ENCODE measurements at places on chromosomes 3 and 15.

DNA sequence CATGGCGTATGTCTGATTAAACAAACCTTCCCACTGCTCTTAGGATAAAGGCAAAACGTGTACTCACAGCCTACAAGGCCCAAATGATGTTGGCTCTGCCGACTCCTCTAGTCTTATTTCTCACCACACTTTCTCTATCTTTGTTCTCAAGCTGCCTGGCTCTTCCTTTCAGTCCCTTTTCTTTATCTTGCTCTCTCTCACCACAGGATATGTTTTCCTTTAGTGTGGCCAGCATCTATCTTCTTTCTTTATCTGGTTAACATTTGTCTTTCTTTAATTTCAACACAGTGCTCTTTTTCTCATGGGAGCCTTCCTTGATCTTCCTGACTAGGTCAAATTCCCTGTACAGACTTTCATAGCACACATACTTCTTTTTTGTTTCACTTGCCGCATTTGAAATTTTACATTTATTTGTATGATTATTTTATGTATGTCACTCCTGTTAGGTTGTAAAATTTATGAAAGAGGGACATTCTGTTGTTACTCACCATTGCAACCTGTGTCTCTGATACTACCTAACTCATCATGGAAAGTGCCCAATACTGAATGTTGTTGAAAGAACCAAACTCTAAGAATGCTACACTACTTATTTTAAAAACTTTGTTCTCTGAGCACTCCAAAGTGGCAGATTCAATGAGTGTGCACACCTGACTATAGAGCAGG lies 328.9 kb upstream of the CBLB start:
- DNase-seq = no peak

- no peak for DNase-seq
These were observed 4.7 kb upstream of the KPNA4 start for GRCh38 chr3:160569894-160570652.

DNA sequence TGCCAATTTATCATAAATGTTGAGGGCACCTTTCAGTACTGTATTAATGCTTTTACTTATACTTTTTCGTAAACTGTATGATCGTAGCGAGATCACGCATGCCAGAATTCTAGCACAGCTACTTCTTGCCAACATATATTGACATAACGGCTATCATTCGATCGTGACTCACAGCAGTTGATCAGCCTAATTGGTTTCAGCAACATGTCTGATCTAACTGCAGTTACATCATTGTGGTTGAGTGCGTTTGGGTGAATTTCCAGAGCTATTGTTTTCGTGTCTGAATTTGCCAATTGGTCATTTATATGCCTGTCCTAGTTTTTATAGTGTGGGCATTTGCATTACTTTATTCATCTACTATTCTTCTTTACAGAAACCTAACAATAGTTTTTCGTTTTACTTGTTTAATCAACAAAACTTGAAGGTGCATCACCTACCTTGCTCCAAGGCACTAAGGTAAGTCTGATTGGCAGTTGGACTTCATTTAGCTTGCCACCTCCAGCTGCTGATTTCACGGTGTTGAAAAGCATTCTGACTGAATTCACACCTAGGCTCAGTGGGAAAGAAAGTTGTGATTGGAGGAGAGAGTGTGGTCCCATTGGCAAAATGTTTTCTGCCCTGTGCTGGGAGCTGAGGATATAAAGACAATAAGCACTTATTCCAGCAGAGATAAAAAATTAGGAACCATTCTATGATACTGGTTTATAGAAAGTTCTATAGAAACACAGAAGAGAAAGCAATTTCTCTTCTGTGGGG lies 120.9 kb upstream of the RGMA start:
- no peak for DNase-seq

- no peak for DNase-seq
These were observed 154.1 kb downstream of the LIPC start for GRCh38 chr15:58585693-58586443.

- no peak for DNase-seq
These were observed 102.4 kb downstream of the FMN1 start for GRCh38 chr15:33091983-33092693.

DNA sequence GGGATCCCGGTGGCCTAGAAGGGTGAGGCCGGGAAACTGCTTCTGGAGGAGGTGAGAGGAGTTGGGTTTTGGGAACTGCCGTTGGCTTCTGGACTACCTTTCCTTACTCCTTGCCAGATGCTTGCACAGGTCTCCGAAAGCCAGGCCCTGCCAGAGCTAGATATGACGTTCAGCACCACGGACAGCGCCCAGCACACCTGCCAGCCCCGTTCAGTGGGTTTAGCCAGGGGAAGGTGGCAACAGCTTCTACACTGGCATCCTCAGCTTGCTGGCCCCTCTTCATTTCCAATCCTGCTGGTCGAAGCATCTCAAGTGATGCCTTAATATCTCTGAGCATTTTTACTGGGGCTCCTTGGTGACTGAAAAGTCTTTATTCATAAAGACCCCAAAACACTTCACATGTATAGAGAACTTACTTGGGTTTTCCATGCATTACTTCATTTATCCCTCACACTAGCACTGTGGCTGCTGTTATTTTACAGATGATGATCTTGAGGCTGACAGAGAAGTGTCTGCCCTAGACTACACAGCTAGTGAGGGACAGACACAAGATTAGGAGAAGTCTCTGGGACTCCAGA lies 21.9 kb downstream of the HCN4 start:
- no peak for DNase-seq

- DNase-seq = no peak
These were observed 352.1 kb downstream of the MECOM start for GRCh38 chr3:169311381-169311780.

Data from NCI-H1092 (cell line).